KBM-7 (cell line): ENCODE measurements at places on chromosomes 2 and 18.
A peak's percentile ranks its signal among the peaks of the same experiment; 100 is the strongest.

DNA sequence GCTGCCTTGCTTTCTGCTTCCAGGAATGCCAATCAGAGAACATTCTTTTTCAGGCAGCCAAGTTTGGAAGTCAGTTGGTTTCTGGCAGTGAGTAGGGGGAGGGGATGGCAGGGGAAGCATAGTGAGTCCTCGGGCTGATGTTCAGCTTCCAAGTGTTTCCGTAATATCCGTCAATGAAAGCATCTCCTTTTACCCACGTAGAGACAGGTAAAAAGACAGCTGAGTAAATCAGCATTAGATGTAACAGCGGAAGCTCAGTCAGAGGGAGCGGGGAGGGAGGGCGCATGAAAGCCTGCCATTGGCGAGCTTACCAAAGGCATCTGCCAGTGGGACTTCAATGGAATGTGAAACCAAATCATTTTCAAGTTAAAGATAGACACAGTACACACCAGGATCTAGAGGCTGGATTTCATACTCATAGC lies 117.1 kb upstream of the DTNA start:
- no peak for DNase-seq

DNA sequence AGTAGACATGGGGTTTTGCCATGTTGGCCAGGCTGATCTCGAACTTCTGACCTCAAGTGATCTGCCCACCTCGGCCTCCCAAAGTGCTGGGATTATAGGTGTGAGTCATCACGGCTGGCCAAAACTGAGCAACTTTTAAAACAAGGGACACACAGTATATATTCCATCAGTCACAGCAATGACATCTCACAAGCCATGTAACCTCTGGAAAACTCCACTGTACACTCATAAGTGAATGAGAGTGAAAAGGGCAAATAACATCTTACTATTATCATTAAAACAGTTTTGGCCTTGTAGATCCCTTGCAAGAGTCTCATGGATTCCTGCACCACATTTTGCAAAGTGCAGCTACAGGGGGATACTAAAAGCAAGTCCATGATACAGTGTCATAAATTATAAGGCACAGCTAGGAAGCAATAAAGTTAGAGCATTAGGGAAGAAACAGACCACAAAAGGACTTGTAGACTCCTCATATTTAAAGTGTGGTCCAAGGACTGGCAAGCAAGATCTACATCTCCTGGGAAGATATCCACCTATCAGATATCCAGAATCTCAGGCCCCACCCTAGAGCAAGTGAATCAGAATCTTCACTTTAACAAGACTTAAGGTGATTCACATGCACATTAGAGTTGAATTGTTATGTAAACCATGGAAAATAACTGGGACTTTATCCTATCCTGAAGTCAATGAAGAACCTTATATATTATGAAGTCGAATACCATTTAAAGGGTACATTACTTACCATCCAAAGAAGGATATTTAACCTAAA lies 5.7 kb downstream of the SMC6 start:
- no peak for DNase-seq

GRCh38 chr18:29586210-29586609 lies 1409.3 kb upstream of the CDH2 start:
- DNase-seq: no peak

DNA sequence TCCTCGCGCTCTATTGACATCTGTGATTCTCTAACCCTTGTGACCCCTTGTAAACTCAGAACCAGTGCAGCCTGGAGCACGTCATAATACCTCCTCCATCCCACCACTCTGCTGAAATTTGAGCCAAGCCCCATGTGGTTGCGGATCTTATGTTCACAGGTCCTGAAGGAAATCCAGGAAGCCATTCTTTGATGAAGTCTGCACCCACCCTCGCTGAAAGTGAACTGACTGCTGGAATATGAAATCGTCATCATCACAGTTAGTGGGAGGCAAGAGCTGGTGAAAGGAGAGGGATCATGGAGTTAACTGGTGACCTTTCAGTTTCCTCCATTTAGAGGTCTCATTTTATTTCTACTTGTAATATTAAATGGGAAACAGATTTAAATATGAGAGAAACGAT lies 21.6 kb downstream of the ZEB2 start:
- DNase-seq: peak; percentile 46

- no peak for DNase-seq
Observed at GRCh38 chr2:207160115-207160514, 5.6 kb downstream of the KLF7 start.

DNA sequence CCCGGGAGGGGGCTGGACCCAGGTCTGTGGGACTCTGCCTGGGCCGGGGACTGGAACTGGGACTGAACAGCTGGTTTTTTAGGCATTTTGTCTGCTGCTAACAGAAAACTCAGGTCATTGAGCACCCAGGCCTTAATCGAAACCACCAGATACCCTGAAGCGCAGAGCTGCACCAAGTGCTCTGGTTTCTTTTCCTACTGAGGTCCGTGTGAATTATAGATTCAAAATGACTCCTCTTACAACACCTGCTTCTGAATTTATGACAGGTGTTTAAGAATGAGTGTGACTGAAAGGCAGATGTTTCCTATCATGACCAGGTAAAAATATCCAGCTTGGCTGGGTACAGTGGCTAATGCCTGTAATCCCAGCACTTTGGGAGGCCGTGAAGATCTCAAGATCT lies 47.8 kb downstream of the TRAPPC12 start:
- DNase-seq: no peak

GRCh38 chr2:147632198-147632597 lies 212.6 kb upstream of the ACVR2A start:
- no peak for DNase-seq
